ENCODE measurements at places on chromosomes 12 and 14.

- no peak for DNase-seq
Observed at GRCh38 chr14:61899497-61899896, 137.3 kb downstream of the SNAPC1 start.

GRCh38 chr14:96811265-96811664 is 14.1 kb downstream of the VRK1 start:
- DNase-seq, result no peak

DNA sequence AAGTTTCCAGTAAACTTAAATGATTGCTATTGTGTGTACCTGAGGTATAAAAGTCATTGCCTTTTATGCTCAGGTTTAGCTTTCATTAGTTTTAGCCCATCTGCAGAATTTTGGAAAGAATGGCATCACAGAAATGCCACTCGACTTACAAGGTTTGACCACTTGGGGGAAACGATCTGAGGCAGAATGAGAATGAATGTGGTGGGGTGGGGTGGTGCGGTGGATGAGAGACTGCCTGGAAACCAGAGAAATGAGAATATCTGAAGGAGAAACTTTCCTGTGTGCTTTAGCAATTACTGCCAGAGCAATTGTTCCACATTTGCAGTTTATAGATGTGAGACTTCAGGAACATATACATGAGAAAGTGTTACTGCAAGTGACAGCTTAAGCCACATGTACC is 225.4 kb upstream of the PDE3A start:
- no peak for DNase-seq

- DNase-seq, result no peak
Observed at GRCh38 chr14:31435276-31435675, 14.9 kb upstream of the HEATR5A start.

GRCh38 chr14:100825713-100826331 is at the start of gene MEG3:
MEG3 (plus strand) TSS chr14:100826118.
- no peak for DNase-seq

GRCh38 chr14:104206281-104206904 is 68.0 kb downstream of the KIF26A start:
- DNase-seq, result no peak

Data from PC-9 (cell line).